Anterior cingulate cortex (tissue), 58 donors: ENCODE measurements at places on chromosomes 13 and 19.

GRCh38 chr13:98917116-98917515, 60.7 kb downstream of the DOCK9 start:
- DNase-seq = no peak

GRCh38 chr19:41911889-41912731, 16.1 kb downstream of the ERFL start:
- DNase-seq = no peak

DNA sequence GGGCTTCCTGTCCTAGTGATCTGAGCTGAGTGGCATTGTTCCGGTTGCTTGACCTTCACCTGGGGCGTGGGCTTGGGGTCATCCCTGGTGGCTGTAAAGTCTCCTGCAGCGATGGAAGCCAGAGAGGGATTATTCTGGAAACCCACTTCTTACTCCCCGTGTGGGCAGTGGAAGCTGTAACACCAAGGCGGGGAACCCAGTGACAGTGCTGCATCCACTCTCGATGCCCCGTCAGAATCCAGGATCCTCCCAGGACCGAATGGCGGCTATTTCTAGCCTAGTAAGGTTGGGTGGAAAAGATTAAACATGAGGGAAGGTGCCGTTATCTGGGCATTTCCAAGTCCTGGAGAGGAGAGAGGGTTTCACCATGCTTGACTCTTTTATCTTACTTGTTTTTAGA, 280.6 kb downstream of the ZNF536 start:
- no peak for DNase-seq

DNA sequence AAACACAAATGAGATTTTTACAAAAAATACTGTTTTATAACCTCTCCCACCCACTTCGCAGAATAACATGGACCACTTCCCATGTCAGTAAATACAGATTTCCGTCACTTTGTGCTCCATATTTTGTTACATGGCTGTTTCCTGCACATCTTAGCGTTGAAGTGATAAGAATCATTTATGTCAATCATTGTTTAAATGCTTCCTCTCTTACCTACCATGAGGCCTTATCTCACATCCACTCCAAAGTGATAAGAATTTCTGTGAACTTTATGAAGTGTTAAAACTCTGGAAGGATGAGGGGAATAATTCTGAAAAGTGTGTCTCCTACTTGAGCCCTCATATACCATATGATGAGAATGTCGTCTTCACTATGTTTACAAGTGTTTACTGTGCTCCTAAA, 36.6 kb upstream of the IL17D start:
- DNase-seq = no peak
